OCI-LY7 (cell line): ENCODE measurements at places on chromosomes 4 and X.
A peak's percentile ranks its signal among the peaks of the same experiment; 100 is the strongest.

- DNase-seq: no peak
Observed at GRCh38 chrX:7119950-7120877, 27.3 kb upstream of the STS start.

DNA sequence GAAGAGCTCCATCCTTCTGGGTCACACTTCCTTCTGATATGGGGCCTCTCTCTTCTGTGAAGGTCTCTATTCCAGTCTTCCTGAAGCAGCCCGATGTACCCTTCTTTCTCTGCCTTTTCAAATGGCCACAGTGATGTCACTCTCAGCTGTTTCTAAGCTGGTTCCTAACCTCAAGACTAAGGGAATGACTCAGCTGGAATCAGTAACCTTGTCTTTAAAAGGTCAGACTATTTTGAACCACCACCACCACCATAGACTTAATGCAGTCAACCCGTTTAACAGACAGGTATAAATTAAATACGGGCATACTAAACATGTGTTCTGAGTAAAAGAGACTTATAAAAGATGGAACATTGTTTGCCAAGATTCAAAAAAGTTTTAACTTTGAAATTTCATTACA is 121.0 kb downstream of the PPA2 start:
- DNase-seq: no peak

GRCh38 chr4:168945291-168945690 is 64.8 kb downstream of the CBR4 start:
- no peak for DNase-seq

- DNase-seq: no peak
Observed at GRCh38 chrX:107563824-107564223, 64.5 kb upstream of the PRPS1 start.

DNA sequence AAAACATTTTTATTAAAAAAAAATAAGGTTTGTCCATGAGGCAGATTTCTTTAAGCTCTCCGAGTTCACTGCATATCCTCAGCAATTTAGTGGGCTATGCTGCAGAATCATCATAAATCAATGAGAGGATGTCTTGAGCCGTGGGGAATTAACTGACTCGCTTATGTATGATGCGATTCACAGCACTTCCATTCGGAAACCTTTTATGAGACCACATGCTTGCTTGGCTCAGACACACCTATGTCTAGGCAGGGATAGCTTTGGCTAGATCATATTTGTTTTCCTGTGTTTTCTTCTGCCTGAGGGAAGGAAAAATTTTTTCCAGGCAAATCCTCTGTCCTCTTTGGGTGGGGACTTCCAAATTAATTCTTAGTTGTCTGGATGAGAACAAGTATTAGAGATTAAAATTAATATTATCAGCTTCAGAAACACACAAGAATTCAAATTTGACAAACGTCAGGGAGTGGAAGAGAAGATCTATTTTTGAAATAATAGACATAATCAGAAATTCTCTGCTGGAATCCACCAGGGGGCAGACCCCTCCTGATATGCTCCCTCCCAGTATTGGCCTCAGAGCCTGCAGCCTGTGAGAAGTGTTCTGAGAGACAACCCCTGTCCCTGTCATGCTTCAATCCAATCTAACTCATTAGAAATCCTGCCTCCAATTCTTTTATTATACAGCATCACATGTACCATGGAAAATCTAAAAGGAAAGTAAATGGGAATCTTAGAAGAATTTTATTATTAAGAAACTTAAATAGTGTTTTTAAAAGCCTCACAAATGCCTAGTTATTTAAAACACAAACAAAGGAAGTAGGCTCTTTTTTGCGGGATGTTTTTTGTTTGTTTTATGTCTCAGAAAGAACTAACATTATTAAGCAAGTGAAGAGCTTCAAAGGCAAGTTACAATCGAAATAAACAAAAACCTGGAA is 345.1 kb upstream of the TACR3 start:
- peak; percentile 14 for DNase-seq

DNA sequence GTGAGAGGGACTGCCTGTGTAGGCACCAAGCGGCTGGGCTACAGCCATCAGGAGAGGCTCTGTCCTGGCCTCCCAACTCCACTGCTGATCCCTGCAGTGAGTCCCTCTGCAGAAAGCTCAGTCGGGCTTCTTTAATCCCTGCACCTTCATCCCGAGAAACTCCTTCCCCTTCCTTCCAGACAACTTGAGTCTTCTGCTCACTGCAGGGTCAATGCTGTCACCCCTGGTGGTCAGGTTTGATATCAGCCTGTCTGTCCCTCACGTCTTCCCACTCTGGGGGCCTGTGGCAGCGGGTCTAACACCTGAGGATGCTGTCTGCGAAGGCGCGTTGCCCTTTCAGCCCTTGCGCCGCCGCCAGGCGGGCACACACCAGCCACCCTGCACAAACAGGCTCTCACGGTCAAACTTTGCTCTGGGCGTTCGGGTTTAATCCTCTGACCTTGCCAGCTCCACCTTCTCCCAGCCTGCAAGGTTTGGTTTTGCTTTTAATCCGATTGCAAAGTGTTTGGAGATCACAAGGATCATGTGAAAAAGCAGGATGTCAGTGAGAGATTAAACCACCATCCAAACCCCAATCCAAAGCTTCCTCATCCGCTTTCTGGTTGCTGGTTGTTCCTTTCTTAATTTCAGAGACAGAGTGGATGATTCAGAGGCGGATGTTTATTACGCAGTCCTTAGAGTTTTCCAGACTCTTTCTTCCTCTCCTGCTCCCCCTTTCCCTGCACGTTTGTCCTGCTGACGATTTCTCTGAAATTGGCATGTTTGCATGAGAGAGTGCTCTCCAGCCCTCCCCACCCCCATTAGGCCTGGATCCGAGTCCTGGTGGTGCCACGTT is 74.8 kb upstream of the SLC34A2 start:
- no peak for DNase-seq

- peak; percentile 93 for DNase-seq
Observed at GRCh38 chr4:122922877-122923511, 597 bp upstream of the NUDT6 start.

DNA sequence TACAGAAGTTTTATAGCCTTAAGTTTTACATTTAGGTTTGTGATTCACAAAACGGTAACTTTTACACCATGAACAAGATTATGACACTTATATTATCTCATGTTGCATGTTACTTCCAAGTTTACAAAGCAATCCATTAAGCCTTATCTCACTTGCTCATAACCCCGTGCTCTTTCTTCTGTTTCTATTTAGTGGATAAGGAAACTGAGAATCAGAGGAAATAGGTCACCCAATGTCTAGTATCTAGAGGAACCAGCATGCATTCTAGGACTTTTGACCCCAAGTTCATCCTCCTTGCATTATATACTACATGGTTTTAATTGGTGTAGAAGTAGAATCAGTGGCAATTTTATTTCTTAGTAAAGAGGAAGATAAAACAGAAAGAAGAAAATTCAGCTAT is 67.0 kb upstream of the ANXA3 start:
- no peak for DNase-seq

DNA sequence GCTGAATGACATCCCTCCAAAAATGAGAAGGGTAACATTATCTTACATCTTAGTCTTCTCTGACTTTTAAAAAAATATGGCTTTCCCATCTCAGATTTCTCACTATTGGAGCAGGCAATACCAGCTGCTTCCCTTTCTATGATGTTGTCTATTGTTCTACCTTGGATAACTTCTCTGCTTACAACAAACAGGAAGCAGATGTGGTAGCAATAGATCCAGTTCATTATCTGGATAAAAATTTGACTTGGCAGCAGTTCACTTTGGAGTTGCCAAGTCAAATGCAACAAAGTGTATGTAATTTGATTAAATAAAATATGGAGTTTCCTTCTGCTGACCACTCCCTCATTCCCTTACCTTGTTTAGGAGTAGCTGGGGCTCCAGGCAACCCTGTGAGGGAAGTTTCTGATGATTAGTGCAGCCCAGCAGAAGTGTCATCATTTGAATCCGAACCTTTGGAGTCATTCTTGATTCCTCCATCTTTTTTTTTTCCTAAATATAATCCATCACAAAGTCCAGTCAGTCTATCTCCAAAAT is 72.0 kb upstream of the GPRIN3 start:
- no peak for DNase-seq

DNA sequence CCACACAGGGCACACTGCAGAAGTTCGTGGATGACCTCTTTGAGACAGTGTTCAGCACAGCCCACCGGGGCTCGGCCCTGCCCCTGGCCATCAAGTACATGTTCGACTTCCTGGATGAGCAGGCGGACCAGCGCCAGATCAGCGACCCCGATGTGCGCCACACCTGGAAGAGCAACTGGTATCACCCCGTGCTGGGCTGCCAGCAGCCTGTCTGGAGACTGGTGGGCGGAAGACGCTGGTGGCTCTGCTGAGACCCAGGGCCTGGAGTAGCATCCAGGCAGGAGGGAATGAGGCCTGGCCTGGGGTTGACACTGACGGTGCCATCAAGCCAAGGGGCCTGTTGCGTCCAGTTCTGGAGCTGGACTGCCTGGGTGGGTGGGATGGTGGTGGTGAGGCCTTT is 8.6 kb downstream of the LAGE3 start:
- DNase-seq: no peak

- DNase-seq: no peak
Observed at GRCh38 chr4:32560306-32560705, 1840.1 kb downstream of the PCDH7 start.

DNA sequence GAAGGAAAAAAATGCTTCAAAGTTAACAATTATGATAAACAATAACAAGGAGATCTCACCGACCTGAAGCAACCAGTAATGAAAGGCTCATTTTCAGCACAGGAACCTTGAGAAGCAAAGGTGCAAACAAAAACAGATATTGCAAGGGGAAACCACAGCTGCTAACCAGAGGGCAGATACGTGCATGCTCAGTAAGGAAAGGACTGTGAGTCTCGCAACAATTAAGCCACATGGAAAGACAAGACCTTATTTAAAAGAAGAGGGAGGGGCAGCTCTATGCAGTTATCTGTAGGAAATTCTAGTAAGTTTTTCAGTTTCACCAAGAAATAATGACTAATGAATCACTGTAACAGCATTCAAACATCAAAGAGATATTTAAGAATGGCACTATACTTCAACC is 19.3 kb downstream of the LRCH2 start:
- DNase-seq: no peak

DNA sequence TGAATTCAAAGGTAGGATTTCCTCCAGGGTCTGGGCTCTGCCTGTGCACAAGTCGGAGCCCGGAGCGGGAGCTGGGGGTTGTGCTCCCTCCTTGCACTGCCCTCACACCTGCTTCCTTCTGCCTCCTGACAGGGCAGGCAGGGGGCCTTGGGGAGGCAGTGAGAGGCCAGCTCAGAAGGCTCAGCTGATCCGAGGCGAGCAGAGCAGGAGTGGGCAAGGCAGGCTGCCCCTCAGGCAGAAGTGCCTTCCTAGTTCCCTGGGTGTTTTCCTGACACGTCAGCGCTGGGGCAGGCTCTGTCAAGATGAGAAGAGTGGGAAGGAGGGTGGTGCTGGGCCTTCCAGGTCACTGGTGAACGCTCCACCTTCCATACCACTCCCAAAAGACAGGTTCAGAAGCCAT is 5.5 kb upstream of the IRAK1 start:
- DNase-seq: no peak

- no peak for DNase-seq
Observed at GRCh38 chr4:127149086-127149485, 483.7 kb upstream of the INTU start.

DNA sequence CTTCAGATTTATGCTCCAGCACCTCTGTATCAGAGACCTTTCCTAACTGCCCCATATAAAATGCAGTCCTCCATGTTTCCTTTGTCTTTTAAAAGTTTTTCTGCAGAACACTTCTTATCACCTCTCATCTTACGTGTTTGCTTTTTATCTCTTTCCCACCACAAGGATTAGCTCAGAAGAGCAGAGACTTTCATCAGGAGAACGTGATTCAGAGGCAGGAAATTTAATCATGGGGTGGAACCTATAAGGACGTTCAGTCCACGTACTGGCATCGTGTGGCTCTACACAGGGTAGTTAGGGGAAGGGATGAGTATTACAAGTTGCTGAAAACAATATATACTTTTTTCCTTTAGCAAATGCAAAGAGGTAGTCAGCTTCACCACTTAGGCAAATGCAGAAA is 98.7 kb downstream of the SORBS2 start:
- no peak for DNase-seq

DNA sequence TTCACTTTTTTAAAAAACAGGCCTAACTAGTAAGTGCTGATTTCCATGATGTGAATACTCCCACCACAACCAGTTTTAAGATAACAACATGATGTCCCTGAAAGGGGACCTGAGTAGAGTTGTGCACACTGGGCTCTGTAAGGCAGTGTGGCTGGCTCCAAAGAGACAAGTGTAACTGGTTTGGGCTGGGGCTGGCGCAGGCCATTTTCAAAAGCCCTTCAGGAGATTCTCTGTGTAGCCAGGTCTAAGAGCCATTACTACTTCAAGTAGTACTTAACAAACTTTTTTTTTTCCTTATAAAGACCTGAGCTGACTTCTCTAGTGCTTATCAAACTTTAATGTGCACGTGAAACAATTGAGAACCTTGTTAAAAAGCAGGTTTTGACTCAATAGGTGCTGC is 4.3 kb downstream of the QRFPR start:
- DNase-seq: no peak

GRCh38 chr4:1976416-1977352 is 32.1 kb downstream of the NELFA start:
- DNase-seq: no peak

DNA sequence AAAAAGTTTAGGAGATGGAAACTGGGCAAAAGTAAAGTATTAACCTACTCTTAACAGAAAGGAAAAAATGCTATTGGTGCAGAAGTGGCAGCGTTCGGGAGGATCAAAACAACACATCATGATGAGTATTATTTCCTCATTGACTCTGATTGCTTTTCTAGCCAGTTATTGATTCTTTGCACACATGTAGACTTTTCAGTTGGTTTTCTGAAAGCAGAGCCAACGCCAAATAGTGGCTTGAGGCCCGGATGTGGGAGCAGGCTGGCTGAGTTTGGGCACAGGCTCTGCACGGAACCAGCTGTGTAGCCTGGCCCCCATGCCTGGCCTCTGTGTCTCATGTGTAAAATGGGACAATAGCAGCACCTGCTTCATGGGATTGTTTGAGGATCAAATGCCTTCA is 21.8 kb downstream of the STOX2 start:
- no peak for DNase-seq

GRCh38 chr4:145808021-145808650 is 128.2 kb downstream of the C4orf51 start:
- DNase-seq: no peak

DNA sequence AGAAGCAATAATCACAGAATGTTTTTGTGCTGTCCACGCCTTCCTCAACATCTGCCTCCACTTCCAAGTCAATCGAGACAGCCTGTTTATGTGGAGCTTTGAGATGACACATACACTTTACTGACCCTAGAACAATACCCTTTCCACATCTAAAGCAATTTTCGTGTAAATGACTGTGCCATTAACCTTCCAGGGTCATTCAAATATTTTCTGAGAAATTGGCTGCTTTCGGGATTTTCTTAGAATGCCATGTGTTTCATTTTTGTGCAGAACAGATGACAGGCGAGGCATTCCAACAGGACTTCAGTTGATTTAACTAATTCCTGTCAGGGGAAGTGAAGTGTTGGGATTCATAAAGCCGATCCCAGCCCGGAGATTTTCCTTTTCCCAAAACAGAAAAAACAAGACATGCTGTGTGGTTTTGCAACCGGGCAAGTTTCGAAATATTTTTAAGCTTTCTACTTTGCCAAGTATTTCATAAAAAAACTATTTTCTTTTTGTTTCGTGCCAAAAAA is 73.9 kb downstream of the SORBS2 start:
- DNase-seq: no peak

- no peak for DNase-seq
Observed at GRCh38 chrX:9393571-9393970, 71.3 kb upstream of the TBL1X start.
